ENCODE measurements at places on chromosomes 12 and 14. TPM values are rescaled to one million over a fixed set of nuclear protein-coding genes. Genes with fewer than 3 reads are reported as not detected.

MYO1A gene
- total RNA-seq = 0.56 TPM

- H3K4me1 ChIP-seq = peaks cover 3% of the 10 kb centered on the region
- no peak for DNase-seq
- H3K36me3 ChIP-seq = no peaks in the 10 kb centered on the region
- no peaks in the 10 kb centered on the region for H3K27me3 ChIP-seq
- H3K27ac ChIP-seq = no peak overlapping the region
These were observed 31.7 kb downstream of the PLEKHA5 start for GRCh38 chr12:19161216-19161615.

DNA sequence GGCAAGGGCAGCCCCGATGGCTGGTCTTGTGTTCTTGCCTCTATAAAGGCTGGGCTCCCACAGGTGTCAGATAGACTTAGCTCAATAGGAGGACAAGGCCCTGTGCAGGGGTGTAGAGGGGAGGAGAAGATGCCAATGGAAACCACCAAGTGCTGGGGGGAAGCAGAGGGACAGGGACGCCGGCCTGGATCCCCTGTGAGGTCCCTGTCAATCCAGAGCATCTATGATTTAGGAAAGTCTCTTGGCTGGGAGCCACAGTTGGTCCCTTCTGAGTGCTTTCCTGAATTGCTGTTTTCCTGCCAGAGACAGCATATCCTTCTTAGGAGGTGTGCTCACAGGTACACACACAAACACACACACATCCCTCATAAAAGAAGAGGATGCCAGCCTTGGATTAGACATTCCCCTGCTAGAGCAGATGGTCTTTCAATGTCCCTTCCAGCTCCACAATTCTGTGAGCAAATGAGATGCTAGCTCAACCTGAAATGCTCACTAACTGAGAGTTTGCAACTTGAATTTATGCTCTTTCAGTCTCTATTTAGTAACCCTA lies 62.7 kb downstream of the TTC7B start:
- peaks cover 29% of the 10 kb centered on the region for H3K4me1 ChIP-seq
- H3K27me3 ChIP-seq = no peaks in the 10 kb centered on the region
- peak overlapping the region; percentile 95 for H3K27ac ChIP-seq
- no peak overlapping the region for H3K4me3 ChIP-seq
- H3K36me3 ChIP-seq = no peaks in the 10 kb centered on the region

DNA sequence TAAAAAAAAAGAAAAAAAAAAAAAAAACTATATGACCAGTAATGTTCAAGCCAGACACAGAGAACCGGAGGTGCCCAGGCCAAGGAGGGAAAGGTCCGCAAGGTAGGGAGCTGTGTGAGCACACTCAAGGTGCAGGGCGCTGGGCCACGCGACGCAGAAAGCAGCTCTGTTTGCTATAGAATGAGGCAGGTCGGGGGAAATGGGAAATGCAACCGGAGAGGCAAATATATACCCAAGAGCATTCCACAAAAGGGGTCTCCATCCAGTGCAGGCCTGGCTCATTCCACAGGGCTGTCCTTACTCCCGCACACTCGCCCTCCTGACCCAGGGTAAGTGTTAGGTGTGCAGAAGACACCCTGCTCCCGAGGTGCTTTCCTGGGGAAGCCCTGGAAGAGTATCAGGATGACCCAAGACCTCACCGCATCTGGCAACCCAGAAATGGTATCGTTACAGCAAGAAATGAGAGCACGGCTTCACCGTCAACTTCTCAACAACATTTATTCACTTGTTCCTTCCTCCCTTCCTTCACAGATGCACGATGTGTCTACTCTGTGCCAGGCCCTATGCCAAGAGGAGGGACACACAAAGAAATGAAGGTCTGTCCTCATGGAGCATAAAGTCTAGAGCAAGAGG lies 86.4 kb downstream of the BCL11B start:
- no peak overlapping the region for H3K27ac ChIP-seq
- no peaks in the 10 kb centered on the region for H3K4me1 ChIP-seq
- no peak overlapping the region for H3K4me3 ChIP-seq
- DNase-seq = no peak
- no peaks in the 10 kb centered on the region for H3K36me3 ChIP-seq

Data from gastrocnemius medialis (tissue), 4 donors.